ENCODE measurements at places on chromosomes 5 and 9.

DNA sequence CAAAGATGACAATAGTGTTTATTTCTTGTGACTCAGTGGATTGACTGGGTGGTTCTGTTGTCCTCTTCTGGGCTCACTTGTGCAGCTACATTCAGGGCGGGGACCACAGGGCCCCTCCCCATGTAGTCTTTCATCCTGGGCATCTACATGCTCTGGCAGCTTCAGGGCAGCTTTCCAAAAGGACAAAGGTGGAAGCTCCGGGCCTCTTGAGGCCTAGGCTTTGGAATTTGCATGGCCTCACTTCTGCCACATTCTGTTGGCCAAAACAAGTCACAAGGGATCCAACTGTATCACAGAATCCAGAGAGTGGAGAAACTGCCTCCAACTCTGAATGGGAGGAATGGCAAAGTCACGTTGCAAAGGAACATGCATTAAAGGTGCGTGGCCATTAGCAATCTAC is 64.3 kb downstream of the ARHGAP26 start:
- DNase-seq = no peak

- DNase-seq = no peak
Measured at GRCh38 chr5:80985600-80986228, 25.6 kb downstream of the RASGRF2 start.

DNA sequence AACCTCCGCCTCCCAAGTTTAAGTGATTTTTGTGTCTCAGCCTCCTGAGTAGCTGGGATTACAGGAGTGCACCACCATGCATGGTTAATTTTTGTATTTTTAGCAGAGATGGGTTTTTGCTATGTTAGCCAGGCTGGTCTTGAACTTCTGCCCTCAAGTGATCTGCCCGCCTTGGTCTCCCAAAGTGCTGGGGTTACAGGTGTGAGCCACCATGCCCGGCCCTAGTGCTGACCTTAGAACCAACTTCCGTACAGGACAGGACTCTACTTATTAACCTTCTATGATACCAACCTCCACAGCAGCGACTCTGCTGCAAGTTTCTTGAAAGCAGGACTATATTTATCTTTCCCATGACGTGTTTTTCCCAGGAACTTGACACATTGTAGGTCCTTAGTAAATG is 176.9 kb downstream of the RGS3 start:
- no peak for DNase-seq

- DNase-seq = no peak
Measured at GRCh38 chr5:103003872-103004271, 116.1 kb downstream of the GIN1 start.

- no peak for DNase-seq
Measured at GRCh38 chr9:72954431-72955125, 1.7 kb upstream of the ALDH1A1 start.

GRCh38 chr5:158152136-158152535 is 293.2 kb upstream of the CLINT1 start:
- no peak for DNase-seq

- DNase-seq = no peak
Measured at GRCh38 chr5:151581812-151582583, 9.1 kb downstream of the FAT2 start.

GRCh38 chr5:59874675-59875074 is 18.9 kb downstream of the PDE4D start:
- DNase-seq = no peak

- DNase-seq = no peak
Measured at GRCh38 chr9:6787793-6788161, 30.0 kb downstream of the KDM4C start.
